Stimulated activated CD8-positive, alpha-beta memory T cell treated with anti-CD3 and anti-CD28 coated beads, Interleukin-4, amount 100 ng/mL, for 48 hours (primary cell): ENCODE measurements at places on chromosomes 16 and 17.

GRCh38 chr17:35521150-35521549 lies 16.3 kb downstream of the SLFN12L start:
- DNase-seq, result no peak

- no peak for DNase-seq
These were observed 2.7 kb upstream of the SP6 start for GRCh38 chr17:47853616-47854015.

- no peak for DNase-seq
These were observed 140.1 kb downstream of the ITFG1 start for GRCh38 chr16:47320546-47321310.

DNA sequence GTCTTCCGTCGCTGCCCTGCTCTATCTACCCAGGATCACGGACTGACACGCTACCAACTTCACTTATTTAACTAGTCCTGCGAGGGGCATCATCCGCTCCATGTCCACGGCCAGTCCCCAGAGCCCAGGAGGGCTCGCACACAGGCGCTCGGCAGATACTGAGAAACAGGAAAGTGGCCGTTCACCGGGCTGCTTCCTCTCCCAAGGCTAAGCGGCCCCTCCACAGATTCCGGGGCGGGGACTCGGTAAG lies 388 bp downstream of the OXLD1 start:
- no peak for DNase-seq

DNA sequence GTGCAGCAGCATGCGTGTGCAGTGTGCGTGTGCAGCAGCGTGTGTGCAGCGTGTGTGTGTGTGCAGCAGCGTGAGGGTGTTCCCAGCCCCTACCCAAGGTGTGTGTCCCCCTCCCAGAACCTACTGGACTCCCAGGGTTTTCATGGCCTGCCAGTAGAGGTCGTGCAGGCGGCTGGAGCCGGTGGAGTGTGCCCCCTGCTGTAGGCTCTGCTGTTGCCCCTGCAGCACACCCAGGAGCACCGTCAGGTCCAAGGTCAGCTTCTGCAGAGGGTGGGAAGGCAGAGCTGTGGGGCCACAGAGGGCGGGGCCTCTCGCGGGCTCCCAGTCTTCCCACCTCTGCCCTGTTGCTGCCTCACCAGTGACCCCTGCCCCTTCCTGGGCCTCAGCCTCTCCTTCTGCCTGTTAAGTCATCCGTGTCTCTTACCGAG lies 14.9 kb downstream of the MYBBP1A start:
- no peak for DNase-seq

DNA sequence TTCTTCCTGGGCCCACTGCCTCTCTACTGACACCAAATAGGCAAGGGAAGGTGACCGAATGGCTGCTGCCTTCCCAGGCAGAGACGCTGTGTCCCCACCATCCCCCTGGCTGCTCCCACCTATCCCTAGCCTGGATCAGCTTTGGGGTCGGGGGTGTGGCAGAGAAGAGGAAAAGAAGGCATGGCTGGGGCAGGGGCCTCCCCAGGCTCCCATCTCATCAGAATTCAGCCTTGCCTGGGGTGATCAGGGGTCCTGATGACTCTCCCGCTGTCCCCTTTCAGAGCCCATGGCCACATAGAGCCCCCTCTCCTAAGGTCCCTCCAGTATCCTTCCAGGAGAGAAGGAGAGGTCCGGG lies 665 bp downstream of the PLXDC1 start:
- DNase-seq, result no peak

- peak; percentile 72 for DNase-seq
These were observed at the start of gene CENPV for GRCh38 chr17:16353317-16354174. CENPV (minus strand) TSS chr17:16353469; CDS start chr17:16353436, 33 bp downstream.

DNA sequence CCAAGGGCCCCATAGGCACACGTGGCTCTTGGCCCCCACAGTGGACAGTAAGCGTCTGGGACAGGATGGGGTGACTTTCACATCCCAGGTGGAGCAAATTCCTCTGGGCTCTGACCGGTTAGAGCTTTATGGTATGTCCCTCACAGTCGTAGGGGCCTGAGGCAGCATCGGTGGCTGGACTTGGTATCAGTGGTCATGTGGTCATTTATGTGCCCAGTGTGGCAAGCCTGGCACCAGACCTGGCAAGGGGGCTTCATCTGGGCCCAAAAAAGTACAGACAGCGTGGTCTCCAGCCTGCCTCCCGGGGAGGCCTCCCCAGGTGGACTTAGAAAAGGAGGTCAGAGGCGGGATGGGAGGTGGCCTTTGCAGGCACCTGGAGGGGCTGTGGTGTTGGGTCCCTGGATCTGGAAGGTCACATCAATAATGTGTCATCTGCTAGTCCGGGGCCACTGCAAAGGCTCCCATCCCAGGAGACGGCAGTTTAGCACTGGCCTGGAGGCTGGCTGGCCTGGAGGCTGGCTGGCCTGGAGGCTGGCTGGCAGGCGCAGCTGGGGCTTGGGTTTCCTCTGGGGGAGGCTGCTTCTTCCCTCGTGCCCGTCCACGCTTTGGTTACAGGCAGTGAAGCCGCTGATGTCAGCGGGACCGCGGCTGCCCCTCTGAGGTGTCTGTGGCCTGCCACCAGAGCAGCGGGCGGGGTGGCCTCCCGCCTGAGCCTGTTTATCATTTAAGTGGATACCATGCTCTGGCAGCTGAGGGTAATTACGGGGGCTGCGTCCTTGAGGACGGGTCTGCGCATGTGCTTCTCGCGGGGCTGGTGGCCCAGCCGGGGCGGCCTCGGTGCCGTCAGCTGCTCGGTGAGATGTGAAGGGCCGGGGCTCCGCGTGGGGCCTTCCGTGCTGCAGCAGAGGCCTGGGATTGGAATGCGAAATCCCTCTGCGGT lies 20.7 kb upstream of the CBX4 start:
- no peak for DNase-seq

DNA sequence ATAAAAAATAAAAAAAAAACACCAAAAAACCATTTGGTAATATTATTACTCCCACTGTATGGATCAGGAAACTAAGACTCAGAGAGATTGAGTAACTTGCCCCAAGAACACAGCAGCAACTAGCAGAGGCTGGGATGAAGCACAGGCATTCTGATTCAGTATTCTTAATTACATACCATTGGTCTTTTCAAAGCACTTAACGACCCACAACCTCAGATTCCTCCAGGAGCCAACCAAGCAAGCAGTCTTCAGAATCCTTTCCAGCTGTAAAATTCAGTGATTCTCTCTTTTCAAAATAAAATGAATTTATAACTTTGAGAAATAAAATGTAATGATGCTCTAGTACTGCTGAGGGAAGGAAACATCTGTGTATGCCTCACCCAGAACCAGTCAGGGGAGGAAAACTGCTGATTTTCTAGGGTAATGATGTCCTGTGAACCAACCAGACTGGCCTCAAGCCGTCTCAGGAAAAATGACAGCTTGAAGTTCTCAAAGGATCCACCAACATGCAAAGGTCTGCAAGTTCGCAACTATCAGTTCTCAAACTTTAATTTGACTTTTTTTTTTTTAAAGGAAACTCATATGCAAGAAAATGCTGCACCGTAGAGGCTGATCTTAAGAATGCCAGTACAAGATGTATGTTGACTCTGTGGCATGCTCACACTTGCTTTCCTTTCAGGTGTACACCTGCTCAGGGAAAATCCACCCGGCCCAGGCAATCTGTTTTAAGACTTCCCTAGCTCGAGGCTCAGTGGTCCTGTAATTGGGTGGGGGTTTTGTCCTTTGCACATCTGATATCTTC lies 9.0 kb downstream of the CUEDC1 start:
- no peak for DNase-seq

DNA sequence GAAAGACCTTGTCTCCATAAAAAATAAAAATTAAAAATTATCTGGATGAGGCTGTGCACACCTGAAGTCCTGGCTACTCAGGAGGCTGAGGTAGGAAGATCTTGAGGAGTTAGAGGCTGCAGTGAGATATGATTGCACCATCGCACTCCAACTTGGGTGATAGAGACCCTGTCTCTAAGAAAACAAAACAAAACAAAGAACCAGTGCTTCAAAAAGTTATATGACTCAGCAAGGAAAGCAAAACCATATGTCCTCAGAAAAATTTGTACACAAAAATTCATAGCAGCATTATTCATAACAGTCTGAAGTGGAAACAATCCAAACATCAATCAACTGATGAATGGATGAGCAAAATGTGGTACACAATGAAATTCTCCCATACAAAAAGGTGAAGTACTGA lies 48.9 kb downstream of the SLFN5 start:
- DNase-seq, result no peak

DNA sequence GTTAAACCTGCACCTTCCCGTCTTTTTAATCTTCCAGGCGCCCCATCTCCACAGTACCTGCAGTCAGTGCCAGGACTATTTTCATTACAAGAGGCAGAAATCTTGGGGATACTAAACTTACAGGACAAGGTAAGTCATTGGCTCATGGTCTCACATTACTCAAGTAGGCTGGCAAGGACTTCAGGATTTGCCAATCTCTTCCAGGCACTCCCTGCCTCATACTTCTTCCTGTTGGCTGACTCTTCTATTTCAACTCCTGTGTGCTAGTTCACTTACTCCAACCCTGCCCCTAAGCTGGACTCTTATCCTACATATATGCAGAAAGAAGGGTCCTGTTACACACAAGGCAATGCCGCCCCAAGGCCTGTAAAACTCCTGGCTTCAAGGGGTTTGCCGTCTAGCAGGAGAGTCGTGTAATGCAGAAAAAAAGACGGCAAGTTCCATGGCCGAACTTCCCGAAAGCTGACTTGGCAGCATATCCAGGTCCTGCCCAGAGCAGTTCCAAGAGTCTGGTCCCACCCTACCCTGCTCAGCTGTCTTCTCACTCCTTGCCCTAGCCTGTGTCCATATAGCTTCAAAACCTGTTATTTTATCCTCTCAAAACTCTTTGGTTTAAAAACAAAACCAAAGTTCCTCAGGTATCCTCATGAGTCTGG lies 14.8 kb downstream of the ERN1 start:
- DNase-seq, result no peak

GRCh38 chr17:68759002-68759342 lies 157.8 kb upstream of the FAM20A start:
- DNase-seq, result no peak

- DNase-seq, result no peak
These were observed 46.1 kb upstream of the ACSF3 start for GRCh38 chr16:89047331-89048089.

GRCh38 chr17:74918906-74919305 lies 4.1 kb downstream of the USH1G start:
- no peak for DNase-seq

DNA sequence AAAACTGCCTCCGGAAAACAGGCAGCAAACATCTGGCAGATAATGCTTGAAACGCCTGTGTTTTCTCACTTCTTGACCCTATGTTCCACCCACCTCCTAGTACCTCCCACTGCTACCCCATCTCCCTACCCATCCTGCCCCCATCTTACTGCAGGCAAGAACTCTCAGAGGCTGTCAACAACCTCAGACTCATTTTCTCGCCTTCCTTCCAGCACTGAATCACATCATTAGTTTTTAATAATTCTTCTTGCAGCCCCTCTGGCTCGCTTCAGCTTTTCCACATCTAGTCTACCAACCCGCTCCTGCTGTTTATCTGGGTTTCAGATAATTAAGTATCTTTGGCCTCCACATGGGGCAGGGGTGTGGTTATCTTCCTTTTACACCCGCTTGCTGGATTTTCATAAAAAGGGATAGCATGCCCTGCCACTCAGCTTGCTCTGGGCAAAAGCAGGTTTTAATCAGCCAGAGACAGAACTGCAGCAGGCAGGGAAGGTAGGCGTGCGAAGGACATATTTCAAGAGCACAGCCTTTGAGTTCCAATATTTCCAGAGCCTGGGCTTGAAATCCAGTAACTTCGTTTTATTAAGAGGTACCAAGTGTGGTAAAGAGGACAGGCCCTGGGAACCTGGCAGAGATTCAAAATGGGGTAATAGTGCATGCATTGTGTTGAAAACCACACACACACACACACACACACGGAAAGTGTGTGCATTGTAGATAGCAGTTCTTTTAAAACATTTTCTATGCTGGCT lies 87.5 kb downstream of the BMERB1 start:
- no peak for DNase-seq

- no peak for DNase-seq
These were observed 391.0 kb upstream of the EEF2KMT start for GRCh38 chr16:5488581-5488980.

- DNase-seq, result no peak
These were observed 7.1 kb downstream of the DCAF7 start for GRCh38 chr17:63557416-63557815.

DNA sequence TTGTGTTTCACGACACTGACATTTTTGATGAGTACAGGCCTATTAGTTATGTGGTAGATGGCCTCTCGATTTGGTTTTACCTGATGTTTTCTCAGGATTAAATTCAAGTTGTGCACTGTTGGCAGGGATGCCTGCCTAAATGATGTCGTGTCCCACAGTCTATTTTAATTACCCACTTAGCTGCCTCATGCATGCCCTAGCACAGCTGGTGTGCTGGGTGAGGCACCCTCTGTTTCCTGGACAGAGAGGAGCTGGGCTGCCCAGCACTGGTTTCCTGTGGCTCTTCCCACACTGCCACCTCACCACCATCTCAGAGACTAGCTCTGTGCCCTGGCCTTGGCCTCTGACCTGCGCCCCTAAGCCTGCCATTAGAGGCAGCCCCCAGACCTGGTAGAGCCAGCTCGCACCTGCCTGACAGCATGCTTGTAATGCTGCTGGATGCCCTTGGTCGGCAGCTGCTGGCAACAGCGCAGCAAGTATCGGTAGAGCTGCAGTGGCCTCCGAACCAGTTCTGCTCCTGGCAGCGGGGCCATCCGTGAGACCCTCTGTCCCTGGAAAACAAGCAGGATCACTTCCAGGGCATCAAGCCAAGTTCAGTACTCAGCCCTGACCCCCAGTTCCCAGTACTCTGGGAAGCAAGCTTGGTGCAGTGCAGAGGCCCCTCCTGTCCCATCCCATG lies 10.9 kb downstream of the LYRM9 start:
- DNase-seq, result no peak

DNA sequence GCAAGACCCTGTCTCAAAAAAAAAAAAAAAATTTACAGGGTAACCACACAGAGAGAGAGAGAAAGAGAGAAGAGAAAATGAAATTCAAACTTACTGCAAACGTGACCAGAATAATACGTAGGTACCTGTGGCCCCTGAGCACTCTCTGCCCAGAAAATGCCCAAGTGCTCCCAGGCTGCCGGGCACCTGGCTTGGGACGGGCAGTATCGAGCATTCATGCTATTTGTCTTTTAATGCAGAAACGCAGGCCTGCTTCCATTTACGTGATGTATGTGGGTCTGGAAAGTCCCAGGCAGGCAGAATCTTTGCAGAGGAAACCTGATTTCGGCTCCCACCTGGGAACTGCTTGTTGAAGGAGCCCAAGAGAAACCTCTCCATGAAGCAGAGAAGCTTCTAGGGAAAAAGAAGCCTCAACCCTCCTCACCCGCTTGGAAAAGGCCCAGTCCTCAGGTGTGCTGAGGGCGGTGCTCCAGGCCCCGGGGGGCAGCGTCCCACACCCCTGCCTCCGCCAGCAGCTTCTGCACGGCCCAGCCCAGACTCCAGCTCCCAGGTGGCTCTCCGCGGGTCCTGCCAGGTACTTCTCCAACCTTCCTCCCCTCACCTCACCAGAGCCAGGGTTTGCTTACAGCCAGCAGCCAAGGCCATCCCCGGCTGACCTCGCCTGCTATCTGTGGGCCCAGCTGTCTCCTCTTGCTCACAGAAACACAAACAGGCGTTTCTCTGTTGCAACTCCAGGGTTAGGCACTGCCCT lies 14.0 kb downstream of the RPH3AL start:
- no peak for DNase-seq
